ENCODE measurements at places on chromosomes 2 and 18.

DNA sequence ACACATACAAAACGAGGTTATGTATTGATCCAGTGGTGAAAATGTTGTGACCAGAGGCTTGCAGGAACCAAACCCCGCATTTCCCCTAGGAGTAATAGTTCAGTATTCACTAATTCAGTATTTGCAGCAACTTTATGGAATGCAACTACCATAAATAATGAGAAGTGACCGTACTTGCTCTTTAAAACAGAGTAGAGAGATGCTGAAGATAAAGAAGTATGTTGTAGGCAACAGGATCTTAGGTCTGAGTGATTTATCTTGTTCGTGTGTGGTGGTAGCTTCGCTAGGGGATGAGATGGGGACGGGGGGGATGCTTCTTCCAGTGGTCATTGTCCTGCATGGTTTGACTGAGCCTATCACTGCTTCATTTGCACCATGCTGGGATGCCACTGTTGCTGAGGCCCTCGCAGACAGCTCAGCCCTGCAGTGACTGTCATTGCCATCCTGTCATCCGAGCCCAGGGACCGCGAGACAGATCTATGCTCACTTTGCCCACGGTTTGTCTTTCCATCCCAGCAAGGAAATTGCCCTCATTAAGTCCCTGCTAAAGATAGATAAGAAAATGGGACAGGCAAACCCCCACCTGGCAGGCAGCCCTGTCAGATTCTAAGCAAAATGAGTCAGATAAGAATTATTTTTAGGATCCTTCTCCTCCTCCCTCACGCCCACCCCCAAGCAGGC, 181.3 kb downstream of the CTIF start:
- no peak for DNase-seq

DNA sequence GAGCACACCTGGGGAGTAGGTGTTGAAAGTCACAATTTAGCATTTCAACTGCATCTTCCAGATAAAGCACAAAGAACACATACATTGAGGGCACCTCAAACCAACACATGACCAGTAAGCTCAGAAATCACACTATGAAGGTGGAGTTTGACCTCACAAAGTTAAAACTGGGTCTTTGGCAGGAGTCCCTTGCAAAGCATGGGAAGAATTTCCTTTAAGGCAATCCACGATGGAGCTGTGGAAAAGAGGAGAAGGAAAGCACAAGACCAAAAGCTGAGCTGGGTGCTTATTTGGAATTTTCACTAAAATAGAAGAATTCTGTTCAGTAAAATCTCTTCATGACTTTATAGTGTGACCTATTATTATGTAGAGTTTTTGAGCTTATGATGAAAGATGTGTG, 212.9 kb upstream of the APCDD1 start:
- DNase-seq: no peak

- DNase-seq: no peak
Measured at GRCh38 chr2:168371273-168372019, 84.6 kb upstream of the CERS6 start.

GRCh38 chr2:14720319-14720718, 87.8 kb downstream of the LRATD1 start:
- no peak for DNase-seq

GRCh38 chr2:240906141-240906910, at the start of gene CROCC2:
CROCC2 (plus strand) TSS chr2:240906336; CDS start chr2:240906514, 178 bp downstream.
- DNase-seq: no peak

- DNase-seq: no peak
Measured at GRCh38 chr2:235981631-235982030, 186.6 kb downstream of the GBX2 start.

DNA sequence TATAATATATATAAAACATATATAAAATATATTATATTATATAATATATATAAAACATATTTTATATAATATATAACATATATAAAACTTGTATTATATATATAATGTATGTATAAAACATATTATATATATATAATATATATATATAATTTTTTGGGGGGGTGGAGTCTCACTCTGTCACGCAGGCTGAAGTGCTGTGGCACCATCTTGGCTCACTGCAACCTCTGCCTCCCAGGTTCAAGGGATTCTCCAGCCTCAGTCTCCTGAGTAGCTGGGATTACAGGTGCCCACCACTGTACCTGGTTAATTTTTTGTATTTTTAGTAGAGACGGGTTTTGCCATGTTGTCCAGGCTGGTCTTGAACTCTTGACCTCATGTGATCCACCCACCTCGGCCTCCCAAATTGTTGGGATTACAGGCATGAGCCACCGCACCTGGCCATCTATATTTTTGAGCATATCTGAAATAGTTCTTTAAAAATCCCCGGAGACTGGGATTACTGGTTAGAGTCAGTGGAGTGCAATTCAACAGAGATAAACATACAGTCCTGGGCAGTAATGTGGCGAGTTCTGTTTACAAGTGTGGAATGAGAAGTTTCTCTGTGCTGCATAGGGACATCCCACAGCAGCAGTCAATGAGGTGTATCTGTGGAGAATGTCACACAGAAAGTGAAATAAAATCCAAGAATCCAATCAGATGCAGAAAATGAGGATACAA, 208.4 kb downstream of the MYCN start:
- no peak for DNase-seq

DNA sequence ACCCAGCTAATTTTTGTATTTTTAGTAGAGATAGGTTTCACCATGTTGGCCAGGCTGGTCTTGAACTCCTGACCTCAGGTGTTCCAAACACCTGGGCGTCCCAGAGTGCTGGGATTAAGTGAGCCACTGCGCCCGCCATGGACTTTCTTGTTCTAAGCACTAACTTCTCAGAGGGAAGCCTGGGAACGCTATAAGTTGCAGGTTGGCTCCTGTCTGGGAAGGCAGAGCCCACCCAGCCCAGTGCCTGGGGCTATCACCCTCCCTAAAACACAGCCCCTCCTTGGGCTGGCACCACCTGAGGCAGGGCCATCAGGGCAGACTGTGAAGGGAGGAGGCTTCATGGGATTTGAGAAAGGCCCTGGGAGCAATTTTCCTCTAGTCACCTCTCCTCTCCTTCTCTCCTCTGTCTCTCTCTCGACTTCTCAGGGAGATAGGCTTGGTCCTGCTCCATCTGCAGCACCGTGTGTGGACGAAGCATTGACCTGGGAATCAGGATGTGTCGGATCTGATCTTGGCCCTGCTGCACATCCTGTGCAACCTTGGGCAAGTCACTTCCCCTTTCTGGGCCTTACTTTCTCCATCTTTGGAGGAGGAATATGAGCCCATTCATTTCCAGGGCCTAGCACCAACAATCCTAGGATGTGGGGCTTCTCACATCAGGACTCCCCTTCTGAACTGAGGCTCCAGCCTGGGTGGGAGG, 10.9 kb downstream of the PSD4 start:
- no peak for DNase-seq

DNA sequence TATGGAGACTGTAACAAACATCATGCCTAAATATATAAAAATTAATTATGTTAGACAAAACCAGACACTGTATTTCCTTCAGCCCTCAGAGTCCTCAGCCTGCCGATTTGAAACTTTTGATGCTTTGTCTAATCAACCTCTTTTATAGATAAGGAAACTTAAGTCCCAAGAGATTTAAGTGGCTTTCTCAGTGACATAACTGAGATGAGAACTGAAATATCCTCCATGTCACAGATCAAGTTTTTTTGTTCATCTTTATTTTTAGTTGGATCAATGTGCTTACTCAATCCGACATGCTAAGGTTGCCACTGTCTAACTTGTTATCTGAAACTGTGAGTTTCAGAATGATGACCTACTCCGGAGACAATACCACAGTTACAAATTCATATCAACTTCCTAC, 72.3 kb downstream of the BARD1 start:
- no peak for DNase-seq

DNA sequence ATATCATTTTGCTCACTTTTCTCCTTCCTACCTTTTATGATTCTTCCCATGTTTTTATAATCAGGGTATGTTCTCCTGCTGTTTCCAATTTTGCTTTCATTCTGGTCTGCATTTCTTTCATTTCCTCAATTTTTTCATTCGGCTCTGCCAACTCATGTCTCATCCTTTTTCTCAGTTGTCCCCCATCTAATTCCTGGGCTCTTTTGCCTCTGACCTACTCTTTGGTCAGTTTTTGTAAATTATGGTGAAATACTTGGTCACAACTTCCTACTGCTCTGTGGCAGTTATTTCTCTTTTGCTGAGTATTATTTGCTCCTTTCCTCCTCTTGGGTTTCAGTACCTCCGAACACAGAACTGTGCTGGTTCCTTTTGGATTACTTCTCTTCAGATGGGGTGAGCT, 27.5 kb downstream of the MYO7B start:
- no peak for DNase-seq

DNA sequence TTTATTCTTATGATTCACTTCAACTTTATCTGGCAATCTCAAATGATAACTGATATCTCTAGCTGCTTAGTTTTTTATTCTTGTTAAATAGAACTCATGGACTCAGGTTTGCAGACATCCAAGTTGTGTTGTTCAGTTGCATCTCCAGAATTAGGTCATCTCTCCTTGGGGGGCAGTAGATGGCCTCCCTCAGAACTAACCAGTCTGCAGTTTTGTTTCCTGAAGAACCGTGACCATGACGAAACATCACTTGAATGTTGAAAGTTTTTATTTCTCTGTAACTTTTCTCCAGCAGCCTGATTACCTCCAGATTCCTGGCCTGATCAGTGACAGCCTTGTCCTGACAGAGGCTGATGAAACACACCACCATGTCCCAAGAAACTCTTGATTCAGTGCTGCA, 321.5 kb downstream of the GALNT13 start:
- DNase-seq: no peak

DNA sequence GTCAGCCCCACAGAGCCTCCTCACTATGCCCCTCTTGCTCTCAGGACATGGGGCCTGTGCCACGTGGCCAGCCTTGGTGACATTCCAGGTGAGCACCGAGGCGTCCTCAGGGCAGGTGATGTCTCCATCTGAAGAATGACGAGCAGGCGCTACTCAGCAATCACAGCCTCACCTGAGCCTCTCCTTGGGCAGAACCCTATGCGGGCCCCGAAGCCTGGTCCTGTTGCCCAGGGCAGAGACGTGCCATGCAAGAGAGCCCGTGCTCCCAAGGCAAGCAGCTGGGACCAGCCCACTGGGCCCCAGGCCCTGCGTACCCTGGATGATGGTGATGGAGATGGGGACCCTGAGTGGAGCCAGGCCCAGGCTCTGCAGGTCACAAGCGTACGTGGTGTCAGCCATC, 32.5 kb upstream of the SELENOI start:
- DNase-seq: no peak

DNA sequence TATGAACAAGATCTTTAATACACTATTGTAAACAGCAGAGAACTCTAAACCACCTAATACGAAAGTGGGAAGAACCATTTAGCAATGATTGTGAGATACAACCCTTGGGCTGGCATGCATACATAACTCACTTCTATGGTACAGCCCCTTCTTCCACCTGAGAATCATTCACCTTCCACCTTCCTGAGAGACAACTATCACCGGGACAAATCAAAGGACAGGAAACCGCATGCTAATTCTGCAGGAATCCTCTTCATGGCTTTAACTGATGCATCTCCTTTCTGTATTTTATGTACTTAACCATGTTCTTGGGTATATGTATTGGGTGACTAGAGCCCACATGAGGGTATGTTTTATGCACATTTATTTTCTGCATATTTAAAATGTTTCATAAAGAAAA, 123.2 kb downstream of the TRABD2A start:
- DNase-seq: no peak

GRCh38 chr2:165114346-165114939, 89.4 kb downstream of the SCN3A start:
- no peak for DNase-seq

DNA sequence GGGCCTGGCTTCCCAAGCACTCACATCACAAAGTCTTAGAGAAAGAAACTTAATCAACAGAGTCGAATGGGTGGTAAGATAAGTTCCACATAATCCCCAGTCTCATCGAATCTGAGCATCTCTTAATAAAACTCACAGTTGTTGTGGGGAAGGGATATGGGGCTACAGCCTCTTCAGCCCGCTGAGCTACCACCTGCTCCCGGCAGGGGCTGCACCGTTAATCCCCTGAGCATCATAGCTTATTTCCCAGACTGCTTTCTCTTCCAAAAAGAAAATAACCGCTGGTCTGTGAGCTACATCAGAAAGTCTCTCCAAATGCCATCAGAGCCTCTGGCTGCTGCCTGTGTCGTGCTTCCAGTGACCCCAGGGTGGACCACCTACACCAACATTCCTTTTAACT, 139.4 kb upstream of the CELF4 start:
- no peak for DNase-seq

DNA sequence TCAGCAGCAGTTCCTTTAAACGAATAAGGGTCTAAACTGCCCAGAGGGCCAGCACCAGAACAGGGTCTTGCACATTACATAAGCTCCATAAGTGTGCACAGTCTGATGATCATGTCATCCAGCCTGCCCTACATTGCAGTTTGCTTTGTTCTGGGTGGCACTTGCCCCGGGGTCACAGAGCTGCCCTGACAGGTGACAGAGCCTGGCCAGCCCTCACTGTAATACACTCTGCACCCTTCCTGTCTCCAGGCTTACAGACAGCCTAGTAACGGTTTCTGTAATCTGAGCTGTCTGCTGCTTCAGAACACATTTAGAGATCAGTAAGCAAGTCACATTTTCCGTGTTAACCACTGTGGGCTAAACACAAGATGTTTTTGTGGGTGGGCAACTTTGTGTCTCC, 213.3 kb downstream of the FAM210A start:
- peak; percentile 44 for DNase-seq

- DNase-seq: no peak
Measured at GRCh38 chr2:159091381-159091780, 122.9 kb downstream of the TANC1 start.

- no peak for DNase-seq
Measured at GRCh38 chr2:43819491-43820163, 19.0 kb downstream of the ABCG5 start.

DNA sequence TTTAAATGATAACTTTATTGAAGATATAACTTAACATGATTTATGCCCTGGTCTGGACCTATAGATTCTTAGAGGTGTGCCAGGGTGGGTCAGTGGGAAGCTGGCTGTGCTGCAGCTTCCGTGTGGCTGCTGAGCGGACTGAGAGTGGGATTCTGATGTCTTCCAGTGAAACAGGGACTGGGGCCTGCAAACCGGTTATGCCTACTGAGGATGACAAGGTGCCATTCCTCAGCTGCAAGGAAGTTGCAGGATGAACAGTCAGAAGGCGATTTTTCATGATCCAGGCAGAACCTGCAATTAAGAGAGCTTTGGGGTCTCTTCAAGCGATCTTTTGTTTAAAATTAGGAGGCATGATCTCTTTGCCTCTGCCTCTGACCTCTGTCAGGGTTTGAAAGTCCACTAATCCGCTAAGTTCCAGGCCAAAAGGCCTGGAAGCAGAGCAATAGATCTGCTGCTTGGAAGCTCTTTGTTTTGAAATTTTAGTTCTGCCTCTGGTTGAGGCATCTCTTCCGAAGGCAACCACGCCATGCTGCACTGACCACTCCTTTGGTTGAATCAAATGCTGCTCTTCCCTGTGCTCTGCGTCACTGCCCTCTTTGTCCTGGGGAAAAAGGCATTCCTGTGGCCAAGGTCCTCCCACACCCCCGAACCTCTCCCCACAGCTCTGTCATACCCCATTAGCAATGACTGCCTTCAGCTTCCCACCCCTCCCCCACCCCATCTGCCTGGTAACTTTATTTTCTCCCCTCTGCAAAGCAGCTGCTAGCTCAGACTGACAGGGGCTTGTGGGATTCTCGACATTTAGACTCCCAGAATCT, 2.0 kb downstream of the TMEM169 start:
- DNase-seq: peak; percentile 63

- DNase-seq: peak; percentile 51
Measured at GRCh38 chr2:10327896-10328669, 25.4 kb downstream of the HPCAL1 start.

GRCh38 chr2:74625658-74626425, 22.3 kb downstream of the M1AP start:
- no peak for DNase-seq
